Lower lobe of right lung (tissue), 2 donors: ENCODE measurements at places on chromosomes 2 and 18. TPM values are rescaled to one million over a fixed set of nuclear protein-coding genes. Genes with fewer than 3 reads are reported as not detected.

Gene LHCGR
- total RNA-seq = 0.30 TPM

Gene ALK
- 1.1 TPM for total RNA-seq

Gene SNED1
- total RNA-seq = 36.2 TPM

Gene ANKRD23
- total RNA-seq = 3.5 TPM

Gene SPAST
- 18.7 TPM for total RNA-seq

Gene CNTNAP5
- total RNA-seq = not detected

Gene CCDC178
- not detected for total RNA-seq

Gene LYG2
- total RNA-seq = not detected

Gene SCYGR7
- not detected for total RNA-seq

Gene SLC8A1
- total RNA-seq = 58.5 TPM

Gene FHL2
- total RNA-seq = 5.5 TPM

Gene PLA2R1
- 5.6 TPM for total RNA-seq

Gene ABCG5
- total RNA-seq = not detected

Gene CPLX4
- not detected for total RNA-seq

Gene CIDEA
- total RNA-seq = not detected

Gene CLIP4
- 64.6 TPM for total RNA-seq

Gene KANSL3
- 45.0 TPM for total RNA-seq

Gene TRIM54
- total RNA-seq = not detected

Gene TUBB6
- total RNA-seq = 92.9 TPM

Gene UGT1A4
- not detected for total RNA-seq

Gene ACADL
- 45.4 TPM for total RNA-seq

Gene SERPINB10
- not detected for total RNA-seq

Gene DLGAP1
- 3.8 TPM for total RNA-seq

Gene ANKRD62
- total RNA-seq = 0.27 TPM

Gene TLX2
- total RNA-seq = not detected

Gene RTP5
- total RNA-seq = not detected

Gene TMEM198
- total RNA-seq = 1.4 TPM

Gene BUB1
- total RNA-seq = 4.8 TPM

Gene TUBA4B
- total RNA-seq = 3.5 TPM

Gene RAB27B
- 20.1 TPM for total RNA-seq

Gene MZT2B
- 125 TPM for total RNA-seq

Gene VSNL1
- total RNA-seq = 1.6 TPM

Gene TMEM127
- total RNA-seq = 77.4 TPM

Gene ABCB11
- 0.32 TPM for total RNA-seq
